ENCODE measurements at places on chromosomes 6 and 20.

GRCh38 chr6:3874069-3874468 is 24.9 kb downstream of the FAM50B start:
- DNase-seq, result no peak

DNA sequence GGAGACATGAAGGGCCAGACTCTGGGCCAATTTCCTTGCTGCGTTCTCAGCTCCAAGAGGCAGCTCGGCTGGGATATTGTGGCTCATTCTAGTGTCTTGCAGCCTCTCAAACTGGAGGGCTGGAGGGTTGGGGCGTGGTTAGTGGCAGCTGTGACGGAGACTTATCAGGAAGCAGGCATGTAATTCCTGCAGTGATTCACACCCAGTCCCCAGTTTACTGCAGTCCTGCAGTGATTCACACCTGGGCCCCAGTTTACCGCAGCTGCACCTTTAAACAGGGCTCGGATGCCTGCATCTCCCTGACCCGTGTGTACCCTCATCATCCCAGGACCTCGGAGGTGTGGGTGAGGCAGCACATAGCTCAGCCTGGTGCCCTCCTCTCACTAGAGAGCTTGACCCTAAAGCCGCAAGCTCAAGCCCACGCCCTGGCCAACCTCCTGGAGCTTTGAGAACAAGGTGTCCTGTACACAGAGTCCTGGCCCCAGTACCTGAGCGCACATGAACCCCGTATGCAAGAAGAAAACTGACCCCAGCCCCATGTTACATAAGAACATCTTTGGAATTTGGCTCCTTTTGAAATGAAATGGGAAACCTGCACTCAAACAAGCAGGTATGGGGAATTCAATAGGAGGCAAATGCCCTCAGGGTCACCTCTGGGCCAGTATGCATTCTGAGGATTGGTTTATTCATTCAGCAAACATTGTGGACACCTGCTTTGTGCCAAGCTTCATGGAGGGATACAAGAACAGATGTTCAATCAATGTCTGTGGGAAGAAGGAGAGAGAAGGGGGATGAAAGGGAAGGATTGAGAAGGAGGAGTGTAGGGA is 55.3 kb upstream of the FAM83D start:
- DNase-seq, result no peak

DNA sequence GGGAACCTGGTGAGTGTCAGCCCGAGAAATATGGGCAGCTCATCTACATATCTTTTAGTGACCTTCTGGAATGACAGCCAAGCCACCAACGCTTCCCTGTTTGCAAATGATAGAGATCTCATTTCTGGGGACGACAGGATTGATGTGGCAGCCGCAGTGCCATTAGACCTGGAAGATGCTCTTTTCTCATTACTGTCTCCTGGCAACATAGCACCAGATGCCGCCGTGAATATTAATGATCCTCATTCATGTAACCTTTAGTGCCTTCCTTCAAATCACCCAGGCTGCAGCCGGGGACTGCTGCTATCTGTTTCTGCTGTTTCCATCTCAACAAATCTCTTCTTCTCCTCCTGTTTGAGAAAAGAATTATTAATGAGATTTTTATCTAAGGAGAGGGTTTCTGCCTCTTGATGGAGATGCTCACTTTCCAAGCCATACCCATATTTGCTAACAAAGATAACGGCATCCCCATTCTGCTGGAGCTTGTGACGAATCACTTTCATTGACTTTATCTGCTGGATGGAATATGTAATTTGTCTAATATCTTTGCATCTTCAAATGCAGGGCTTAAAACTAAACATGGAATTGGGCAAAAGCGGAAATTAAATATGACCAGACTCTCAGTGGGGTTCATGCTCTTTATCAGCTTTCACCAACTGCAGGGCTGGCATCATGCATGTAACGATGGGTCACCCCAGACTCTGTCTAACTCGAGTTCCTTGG is 74.8 kb upstream of the KIF16B start:
- no peak for DNase-seq

DNA sequence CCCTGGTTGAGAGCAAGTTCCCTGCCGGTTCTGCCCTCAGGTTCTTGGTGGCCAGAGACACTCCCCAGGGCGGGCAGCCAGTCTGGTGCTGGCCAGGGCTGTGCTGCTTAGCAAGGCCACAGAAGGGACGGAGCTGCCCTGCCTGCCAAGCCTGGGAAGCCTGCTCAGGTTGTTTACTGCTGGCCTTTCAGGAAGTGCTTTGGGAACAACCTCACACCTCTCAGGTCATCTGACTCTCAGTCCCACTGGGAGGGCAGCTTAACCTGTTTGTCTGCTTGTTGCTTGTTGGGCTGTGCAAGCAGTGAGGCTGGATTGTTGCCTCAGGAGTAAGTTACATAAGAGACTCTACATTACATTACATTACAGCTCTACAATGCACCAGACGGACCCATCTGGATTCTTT is 75.8 kb upstream of the AFDN start:
- DNase-seq, result no peak

DNA sequence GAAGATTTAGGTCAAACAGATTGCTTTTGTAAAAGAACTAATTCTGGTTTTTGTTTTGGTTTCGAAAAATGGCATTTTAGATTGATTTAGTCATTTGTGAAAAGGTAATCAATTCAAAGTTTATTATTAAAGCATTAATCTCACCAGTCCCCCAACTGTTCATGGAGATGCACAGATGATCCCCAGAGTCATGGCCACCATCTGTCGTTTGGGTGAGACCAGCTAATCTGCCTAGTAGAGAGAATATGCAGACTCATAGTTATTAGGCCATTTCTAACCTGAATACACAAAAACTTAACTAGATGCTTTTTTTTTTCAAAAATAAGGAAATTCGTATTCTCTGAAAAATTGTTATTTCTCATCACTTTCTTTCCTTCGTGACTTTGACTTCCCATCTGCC is 58.1 kb downstream of the C6orf58 start:
- DNase-seq, result no peak
